ENCODE measurements at places on chromosomes 16 and 17. TPM values are rescaled to one million over a fixed set of nuclear protein-coding genes. Genes with fewer than 3 reads are reported as not detected.

Gene MEIOC
- 0.50 TPM for total RNA-seq

Gene GJD3
- 0.40 TPM for total RNA-seq

Gene HCFC1R1
- 66.2 TPM for total RNA-seq

Gene GCGR
- total RNA-seq = 0.50 TPM

Gene HSD17B2
- total RNA-seq = 2.5 TPM

Gene MILR1
- total RNA-seq = 8.9 TPM

Gene CD300LF
- total RNA-seq = 0.77 TPM

Gene KRT24
- not detected for total RNA-seq

Gene IL21R
- total RNA-seq = 0.06 TPM

All from spinal cord (tissue), 10 donors.